ENCODE measurements at places on chromosomes 16 and 17.

GRCh38 chr17:55872374-55872773 lies 121.5 kb downstream of the PCTP start:
- no peak for DNase-seq

DNA sequence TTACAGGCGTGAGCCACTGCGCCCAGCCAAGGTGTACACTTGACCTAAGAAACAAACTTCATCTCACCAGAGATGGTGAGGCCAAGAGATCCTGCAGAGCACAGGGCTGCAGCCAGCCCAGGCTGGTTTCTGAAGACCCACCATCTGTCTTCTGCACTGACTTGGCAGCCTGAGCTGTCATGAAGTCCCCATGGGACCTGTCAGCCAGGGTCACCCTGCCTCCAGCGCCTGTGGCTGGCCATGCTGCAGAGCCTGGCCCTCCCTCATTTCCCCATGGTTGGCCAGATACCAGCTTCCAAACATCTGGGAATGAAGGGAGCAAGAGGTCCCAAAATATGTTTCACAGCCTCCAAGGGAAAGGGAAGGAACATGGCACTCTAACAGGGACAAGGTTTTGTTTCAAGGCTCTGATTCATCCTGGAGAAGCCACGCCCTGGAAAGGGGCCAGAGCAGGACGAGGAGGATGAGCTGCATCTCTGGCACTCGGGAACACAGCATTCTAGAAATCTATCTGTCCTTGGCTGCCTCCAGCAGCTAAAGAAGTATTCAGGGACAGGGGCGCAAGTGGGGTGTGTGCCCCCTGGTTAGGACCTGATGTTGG lies 45.3 kb downstream of the DDX19A start:
- DNase-seq: no peak

DNA sequence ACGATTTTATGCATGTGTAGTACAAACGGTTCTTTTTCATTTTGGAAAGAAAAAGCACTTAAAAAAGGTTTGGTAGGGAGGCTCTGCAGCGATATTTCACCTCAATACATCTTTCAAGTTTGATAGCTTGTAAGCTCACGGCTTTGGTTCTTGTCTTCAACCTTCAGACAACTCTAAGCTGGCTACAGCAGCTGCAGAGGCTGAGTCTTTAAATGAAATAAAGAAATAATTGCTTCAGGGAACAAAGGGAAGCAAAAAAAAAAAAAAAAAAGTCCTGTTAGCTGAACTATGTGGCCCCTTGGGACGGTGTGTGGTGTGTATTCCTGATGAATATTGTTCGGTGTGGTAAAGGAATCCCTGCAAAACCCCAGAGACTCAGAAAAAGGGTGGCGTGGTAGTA lies 265.1 kb downstream of the NTN1 start:
- no peak for DNase-seq

- no peak for DNase-seq
Measured at GRCh38 chr17:50855708-50856330, 10.3 kb downstream of the TOB1 start.

DNA sequence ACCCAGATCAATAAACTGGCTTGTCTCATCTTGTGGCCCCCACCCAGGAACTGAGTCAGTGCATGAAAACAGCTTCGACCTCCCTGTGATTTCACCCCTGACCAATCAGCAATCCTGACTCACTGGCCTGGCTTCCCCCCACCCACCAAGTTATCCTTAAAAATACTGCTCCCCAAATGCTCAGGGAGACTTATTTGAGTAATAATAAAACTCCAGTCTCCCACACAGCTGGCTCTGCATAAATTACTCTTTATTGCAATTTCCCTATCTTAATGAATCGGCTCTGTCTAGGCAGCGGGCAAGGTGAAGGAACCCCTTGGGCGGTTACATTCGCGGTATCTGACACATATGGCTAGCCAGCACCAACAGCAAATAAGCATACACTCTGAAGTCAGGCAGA lies 9.8 kb upstream of the RABEP1 start:
- DNase-seq: no peak

DNA sequence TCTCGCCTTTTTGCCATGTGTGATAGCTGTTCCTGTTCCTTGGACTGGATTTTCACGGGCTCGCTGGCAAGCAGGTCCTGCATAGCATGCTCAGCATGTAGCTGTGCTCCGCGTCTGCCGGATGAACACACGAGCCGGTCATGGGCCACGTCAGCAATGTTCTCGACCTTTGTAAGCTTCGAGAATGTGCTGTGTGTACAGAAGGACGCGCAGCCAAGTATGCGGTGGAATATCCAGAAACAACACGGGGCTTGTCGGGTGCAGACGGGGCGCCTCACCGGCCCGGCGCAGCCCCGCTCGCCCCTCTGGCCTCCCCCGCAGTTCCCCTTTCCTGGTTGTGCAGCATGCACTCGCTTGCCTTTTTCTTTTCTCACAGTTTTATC lies 42.2 kb downstream of the RPTOR start:
- DNase-seq: no peak

DNA sequence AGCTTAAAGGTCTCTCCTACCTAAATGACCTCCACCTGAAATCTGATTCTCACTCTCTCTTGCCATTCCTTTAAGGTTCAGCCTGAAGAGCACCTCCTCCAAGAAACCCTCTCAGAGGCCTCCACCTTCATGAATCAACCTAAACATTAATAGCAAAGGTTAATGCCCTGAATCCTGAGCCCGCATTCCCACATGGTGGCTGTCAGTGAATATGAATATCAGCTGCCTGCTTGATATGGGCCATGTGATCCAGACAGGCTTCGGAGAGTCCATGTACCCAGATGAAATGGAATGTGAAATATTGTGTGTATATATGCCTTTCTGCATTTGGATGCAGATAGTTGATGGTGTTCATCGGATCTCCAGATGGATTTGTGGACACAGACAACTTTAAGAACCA lies 317.5 kb downstream of the TOX3 start:
- DNase-seq: no peak

DNA sequence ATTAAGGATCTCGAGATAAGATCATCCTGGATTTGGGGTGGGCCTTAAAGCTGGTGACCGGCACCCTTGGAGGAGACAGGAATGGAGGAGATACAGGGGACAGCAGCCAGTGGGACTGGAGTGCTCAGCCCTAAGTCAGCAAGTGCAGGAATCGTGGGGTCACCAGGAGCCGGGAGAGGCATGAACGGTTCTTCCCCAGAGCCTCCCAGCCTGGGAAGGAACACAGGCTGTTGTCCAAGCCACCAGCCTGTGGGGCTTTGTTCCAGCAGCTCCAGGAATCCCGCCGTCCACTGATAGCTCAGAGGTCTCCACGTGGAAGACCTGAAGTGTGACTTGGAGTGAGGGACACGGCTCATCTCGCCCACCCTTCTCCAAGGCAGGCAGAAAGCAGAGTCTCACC lies 2.5 kb upstream of the WDR45B start:
- DNase-seq: no peak

- DNase-seq: no peak
Measured at GRCh38 chr17:50638606-50638965, 3.9 kb downstream of the ABCC3 start.

- DNase-seq: no peak
Measured at GRCh38 chr16:9378876-9379275, 287.4 kb downstream of the HAPSTR1 start.

- DNase-seq: no peak
Measured at GRCh38 chr16:27225536-27226360, 22.4 kb downstream of the KDM8 start.

- DNase-seq: no peak
Measured at GRCh38 chr17:49111934-49112333, 20.6 kb upstream of the B4GALNT2 start.

DNA sequence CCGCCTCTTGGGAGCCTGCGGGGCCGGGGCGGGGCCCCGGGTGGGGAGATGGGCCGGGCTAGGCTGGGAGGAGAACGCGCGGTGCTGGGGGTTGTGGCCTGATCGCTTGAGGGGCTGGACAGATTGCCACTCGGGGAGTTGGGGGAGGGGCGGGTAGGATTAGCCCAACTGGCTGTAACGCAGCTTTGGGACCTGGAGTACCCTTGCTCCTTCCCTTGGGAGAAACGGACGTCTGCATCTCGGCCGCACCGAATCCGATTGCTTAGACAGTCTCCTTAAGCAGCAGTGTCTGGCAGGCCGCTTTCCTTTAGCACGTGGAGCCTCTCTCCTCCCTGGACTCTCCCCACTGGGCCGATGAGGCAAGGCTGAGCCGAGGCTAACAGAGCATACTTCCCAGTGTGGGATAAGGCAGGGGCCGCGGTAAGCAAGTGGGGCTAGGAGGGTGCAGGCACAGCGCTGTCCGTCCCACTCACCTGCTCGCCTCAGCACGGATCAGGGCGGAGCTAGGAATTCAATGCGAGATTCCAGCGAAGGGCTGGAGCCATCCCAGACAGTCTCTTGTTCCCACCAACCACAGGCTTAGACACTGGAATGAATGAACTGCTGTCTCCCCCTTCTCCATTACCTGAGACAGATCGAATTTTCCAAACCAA lies 540 bp upstream of the ACLY start:
- DNase-seq: no peak

GRCh38 chr16:14409563-14409962 lies 220.5 kb downstream of the PARN start:
- peak; percentile 96 for DNase-seq

DNA sequence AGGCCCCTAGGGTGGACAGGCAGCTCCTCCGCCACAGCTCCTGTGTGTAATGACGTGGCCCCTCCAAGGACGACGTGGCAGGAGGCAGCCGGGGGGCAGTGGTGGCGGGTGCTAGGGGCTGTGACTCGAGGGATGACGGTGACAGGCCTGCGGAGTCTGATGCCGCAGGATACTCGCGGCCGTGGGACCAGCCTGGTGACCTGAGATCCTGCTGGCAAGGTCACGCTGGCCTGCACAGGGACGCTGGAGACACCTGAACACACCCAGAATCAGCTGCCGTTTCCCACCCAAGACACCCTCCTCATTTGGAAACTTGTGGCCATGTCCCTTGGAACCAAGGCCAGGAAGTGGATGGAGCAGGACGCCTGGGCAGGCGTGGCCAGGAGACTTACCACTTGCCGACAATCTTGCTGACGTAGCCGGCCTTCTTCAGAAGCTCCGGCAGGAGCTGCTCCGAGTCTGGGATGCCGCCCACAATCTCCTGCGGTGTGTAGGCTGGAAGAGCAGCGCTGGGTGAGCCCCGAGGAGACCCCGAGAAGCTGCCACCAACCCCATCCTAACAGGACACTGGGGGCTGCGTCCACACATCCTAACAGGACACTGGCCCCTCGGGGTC lies 16.0 kb downstream of the GALNS start:
- no peak for DNase-seq

Data from AG04449 (cell line).